ENCODE measurements at places on chromosomes 2 and 18.

DNA sequence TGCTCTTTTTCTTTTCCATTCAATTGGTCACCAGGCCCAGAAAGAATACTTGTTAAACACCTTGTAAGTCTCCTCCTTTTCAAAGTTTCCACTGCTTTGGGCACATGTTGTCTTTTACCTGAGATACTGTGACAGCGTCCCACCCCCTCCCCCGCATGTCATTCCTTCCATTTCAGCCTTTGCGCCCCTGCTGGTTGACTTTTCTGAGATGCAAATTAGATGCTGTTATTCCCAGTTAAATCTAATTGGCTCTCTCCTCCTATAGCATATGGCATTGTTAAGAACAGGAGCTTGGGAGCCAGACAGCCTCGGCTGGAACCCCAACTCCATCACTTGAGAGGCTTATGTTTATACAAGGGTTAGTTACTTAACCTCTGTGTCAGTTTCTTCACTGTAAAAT lies 80.3 kb upstream of the GAREM1 start:
- DNase-seq = no peak

GRCh38 chr2:211035548-211036185 lies 479.3 kb downstream of the CPS1 start:
- no peak for DNase-seq

GRCh38 chr2:64854773-64855237 lies 134.4 kb upstream of the SLC1A4 start:
- no peak for DNase-seq

DNA sequence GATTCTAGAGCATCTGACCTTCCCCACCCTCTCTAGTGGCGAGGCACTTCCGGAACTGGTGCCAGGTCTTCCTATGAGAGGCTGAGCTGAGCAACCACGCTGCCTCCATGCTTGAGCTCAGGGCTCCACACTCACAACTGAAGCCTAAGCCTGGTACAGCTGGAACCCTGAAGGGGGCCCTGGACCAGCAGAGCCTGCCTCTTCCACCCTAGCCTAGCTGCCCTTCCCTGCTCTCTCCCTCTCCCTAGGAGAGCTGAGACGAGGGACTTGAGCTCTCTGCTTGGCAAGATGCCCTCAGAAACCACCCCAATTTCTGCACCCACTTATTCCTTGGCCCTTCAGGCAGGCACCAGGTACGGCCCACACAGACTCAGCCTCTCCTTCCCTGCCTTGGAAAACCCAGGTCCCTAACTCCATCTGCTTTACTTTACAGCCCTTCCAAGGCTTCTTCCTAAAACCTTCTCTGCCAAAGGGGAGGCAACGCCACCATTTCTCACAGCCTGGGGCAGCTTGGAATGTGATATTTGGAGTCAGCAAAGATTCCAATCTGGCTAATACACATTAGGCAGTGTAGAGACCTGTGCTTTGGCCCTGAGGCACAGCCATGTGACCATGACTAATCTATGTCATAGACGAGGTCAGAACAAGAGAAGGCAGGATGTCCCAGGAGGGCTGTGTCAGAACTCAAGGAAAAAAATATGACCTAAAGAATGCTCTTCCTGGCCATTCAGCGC lies 18.8 kb downstream of the COX7A2L start:
- DNase-seq = no peak

GRCh38 chr2:159185401-159186130 lies 100.9 kb downstream of the WDSUB1 start:
- DNase-seq = peak; percentile 30

DNA sequence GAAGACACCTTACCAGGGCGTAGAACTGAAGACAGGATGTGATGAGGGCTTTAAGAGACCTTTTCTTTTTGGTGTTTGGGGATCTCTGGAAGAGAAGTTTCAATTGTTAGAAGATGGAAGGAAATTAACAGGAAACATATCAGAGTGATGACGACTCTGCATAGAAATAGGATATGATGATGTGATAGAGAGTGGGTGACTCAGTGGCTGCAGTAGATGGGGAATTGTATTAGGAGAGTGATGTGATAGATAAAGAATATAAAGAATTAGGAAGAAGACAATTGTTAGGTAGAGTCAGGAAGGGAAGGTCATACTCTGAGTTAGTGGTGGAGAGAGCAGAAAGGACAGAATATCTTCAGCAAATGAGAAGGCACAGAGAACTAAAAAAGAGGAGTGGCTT lies 593.9 kb downstream of the NYAP2 start:
- no peak for DNase-seq

GRCh38 chr2:15813481-15814266 lies 126.7 kb upstream of the MYCN start:
- DNase-seq = no peak

DNA sequence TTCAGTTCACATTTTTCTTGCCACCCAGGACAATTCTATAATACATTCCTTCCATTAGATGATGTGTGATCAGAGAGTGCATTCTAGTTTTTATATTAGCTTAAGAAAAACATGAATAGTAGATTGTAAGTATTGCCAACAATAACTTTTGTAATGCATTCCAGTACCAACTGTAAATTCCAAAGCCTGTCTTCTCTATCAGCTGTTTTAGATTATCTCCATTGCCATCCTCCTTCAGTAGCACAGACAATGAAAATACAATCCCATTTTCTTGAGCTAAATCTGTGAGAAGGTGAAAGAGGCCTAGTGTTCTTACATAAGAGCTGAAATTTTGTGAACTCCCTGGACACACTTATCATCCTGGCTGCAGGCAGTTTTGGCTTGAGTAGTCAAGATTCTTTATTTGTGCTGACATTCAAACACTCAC lies 103.9 kb downstream of the CCBE1 start:
- no peak for DNase-seq

GRCh38 chr2:167689444-167689843 lies 558.0 kb downstream of the STK39 start:
- no peak for DNase-seq

DNA sequence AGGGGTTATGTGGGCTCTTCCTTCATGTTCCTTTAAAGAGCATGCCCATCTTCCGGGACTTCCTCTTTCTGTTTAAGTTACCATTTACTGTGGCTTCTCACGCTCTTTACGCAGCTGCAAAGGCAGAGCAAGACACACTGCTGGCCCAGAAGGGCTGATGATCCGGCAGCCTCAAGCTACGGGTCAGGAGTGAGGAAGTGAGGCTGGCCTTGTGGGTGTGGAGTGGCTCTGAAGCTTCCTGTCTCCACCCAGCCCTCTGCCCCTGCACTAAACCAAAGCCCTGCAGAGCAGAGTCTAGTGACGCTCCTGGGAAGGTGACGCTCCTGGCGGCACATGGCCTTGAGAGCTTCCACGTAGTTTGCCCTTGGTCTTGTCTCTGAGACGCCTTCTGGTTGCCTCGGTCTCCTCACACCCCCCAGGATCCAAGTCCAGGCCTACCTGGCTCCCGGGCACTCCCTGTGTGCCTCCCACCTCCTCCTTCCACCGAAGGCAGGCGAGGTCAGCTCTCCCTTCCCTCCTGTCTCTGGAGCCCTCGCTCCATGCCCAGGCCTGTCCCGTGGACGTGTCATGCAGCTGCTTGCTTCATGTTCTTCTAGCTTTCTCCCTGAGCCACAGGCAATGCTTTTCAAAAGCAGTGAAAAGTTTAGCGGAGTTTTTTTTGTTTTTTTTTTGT lies 50.3 kb downstream of the ARL4C start:
- no peak for DNase-seq

DNA sequence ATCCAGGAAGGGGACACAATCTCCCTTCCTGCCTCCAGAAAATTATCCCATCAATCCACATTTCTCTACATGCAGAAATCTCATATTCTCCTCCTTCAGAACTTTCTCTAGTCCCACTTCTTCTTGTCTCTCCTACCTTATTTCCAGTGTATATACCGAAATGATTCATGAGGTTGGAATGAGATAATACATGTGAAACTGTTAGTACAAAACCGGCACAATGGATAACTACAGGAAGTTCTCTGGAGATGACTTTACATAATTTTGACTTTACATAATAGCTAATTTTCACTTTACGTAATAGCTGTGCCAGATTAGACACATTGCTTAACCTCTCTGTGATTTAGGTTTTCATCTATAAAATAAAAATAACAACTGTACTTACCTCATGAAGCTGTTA lies 801.3 kb downstream of the ERBB4 start:
- no peak for DNase-seq

- DNase-seq = no peak
Observed at GRCh38 chr2:143840601-143841000, 679.3 kb downstream of the ZEB2 start.

DNA sequence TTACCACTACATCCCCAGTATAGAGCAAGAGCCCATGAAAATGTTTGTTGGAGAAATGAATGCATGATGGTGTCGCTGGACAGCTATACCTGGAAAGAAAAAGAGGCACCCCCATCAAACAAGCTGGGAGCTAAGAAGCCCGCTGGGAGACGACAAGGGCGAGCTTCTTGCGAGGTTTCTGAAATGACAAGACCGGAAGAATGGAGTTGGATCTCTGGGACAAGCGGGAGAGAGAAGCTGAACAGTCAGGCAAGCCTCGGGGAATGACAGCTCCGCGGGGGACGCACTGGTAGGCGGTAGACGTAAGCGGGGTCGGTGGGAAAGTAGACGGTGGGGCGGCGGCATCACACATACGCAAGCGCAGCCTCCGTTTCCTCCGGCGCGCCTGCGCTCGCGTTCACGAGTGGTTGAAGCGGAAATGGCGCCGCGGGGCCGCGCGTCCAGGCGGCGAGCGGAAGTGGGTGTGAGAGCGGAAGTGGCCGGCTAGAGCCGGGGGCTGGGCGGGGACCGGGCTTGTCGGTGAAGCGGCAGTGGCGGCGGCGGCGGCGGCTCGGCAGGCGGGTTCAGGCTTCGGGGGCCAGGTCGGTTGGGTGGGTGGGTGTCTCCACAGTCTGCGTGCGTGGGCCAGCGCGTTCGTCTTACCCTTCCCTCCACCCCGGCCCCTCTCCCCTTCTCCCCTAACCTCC lies at the start of gene ARPC2:
Gene ARPC2, plus strand, starts transcription at position 516 of the 686 bp plus-strand sequence. CDS start 282 bp downstream, outside the sequence.
- peak; percentile 86 for DNase-seq

- DNase-seq = no peak
Observed at GRCh38 chr2:231308631-231309428, 86.7 kb upstream of the B3GNT7 start.

- no peak for DNase-seq
Observed at GRCh38 chr2:7539760-7540159, 622.5 kb downstream of the RNF144A start.

GRCh38 chr18:13630716-13631268 lies 95.6 kb downstream of the FAM210A start:
- no peak for DNase-seq

GRCh38 chr2:11889101-11889850 lies 142.8 kb downstream of the LPIN1 start:
- no peak for DNase-seq

DNA sequence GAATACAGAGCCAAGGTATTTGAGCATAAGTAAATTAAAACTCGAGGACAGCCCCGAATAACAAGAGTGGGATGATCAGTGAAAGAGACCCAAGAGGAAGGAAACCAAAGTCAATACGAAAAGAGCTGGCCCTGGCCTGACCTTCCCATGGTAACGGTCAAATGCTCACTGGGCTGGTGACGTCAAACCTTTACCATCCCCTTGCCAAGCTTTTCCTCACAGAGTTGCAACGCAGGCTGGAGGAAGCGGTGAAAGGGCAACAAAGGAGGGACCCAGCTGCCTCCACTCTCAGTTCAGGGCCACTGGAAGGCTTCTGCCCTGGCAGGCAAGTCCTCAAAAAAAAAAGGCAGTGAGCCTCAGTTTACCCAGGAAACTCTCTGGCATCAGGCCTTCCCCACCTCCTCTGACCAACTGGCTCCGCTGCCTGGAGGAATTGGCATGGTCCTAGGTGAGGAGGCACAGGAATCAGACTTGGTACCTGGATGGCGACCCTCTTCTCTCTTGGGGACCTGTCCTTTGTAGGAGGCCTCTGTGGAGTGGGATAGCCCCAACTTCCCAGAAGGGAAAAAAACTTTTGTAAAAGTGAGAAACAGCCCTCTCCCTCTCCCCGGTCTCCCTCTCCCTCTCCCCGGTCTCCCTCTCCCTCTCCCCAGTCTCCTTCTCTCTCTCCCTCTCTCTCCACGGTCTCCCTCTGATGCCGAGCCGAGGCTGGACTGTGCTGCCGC lies 212.4 kb downstream of the ANAPC1 start:
- no peak for DNase-seq

DNA sequence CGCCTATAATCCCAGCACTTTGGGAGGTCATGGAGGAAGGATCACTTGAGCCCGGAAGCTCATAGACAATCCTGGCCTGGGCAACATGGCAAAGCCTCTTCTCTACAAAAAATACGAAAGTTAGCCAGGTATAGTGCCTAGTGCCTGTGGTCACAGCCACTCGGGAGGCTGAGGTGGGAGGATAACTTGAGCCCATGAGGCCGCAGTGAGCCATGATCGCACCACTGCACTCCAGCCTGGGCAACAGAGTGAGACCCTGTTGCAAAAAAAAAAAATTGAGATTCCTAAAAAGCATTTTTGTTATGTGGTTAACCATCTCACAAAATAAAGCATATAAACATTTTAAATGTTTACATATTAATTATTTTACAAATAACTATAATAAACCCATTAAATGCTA lies 13.9 kb downstream of the PCBP1 start:
- no peak for DNase-seq

- DNase-seq = no peak
Observed at GRCh38 chr2:205857520-205858237, 175.4 kb downstream of the NRP2 start.

- no peak for DNase-seq
Observed at GRCh38 chr18:72316497-72316896, 227.6 kb downstream of the CBLN2 start.

DNA sequence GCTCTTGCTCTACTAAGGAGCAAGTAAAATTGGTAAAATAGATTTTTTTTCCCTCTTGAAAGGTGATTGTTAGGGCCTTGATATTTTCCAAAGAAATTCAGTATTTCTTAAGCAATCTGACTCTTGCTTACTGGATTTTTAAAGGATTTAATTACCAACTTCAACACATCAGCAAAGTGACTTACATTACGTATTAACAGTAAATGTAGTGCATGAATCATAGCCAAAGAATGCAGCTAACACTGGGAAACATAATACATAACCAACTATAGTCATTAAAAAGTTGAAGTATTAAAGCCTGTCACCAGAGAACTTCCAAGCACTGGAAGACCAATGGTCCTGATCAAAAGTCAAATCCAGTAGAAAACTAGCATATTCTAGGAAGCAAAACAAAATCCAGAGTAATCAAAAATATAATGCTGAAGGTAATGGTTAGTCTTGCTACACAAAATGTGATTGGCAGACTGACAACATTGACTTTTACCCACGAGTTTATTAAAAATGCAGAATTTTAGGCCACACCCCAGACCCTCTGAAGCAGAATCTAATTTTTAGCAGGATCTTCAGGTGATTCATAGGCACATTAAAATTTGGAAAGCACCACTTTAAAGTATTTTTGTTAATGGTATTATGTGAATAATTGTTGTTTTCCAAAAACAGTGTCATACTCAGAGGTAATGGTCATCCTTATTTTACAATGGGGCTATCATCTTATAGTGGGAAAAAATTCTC lies 31.8 kb upstream of the CAVIN2 start:
- DNase-seq = no peak

GRCh38 chr2:237791977-237792727 lies 6.4 kb upstream of the RBM44 start:
- no peak for DNase-seq

DNA sequence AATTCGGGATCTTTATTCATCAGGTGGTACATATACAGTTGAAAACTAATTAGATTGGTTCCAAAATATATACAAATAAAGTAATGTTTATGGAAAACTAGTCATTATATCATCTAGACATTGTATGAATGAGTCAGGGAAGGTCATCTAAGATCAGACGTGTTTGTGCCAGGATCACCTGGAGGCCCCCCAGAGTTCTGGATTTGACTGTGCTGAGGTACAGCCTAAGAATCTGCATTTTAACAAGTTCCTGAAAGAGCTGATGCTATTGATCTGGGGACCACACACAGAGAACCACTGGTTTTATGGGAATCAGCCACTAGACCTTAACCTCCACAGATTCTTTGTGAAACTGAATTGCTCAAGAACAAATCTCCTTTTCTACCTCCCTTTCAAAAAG lies 43.2 kb downstream of the PARD6G start:
- no peak for DNase-seq
